Activated T-helper 2 cell treated with anti-CD3 and anti-CD28 coated beads, Interferon-gamma antibody, Interleukin-2, Interleukin-4, amounts not matched to agents 10 μg/mL and 5 μg/mL and 100 μg/mL, durations not matched to agents 14 hours and 24 hours and 36 hours (primary cell): ENCODE measurements at places on chromosomes 3 and 15. TPM values are rescaled to one million over a fixed set of nuclear protein-coding genes. Genes with fewer than 3 reads are reported as not detected.

The GPR62 gene
- total RNA-seq, result not detected in 2 replicates

The ATG7 gene
- total RNA-seq, result 44.1 and 45.2 TPM in 2 replicates

The SPSB4 gene
- total RNA-seq, result not detected in 2 replicates

GRCh38 chr3:150302246-150302645, 105.9 kb upstream of the TSC22D2 start:
- H3K4me3 ChIP-seq, result no peak overlapping the region
- no peak overlapping the region for H3K27ac ChIP-seq
- DNase-seq, result no peak
- no peaks in the 10 kb centered on the region for H3K36me3 ChIP-seq
- H3K4me1 ChIP-seq, result no peaks in the 10 kb centered on the region

DNA sequence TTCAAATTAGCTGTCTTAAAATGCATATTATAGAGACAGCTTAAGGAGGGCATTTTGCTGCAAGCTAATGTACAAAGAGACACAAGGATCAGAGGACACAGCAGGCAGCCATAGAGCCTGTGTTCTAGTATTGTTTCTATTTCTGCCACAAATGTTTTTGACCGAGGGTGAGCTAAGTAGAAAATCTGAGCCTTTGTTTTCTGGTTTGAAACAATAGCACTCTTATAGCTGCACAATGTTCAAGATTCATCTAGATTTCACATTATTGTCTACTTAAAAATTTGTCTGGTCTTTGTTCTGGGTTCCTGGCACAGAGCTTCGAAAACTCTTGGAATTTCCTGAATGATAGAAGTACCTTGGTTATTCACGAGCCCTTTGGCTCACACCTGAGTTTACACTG, 40.0 kb upstream of the TUSC7 start:
- no peaks in the 10 kb centered on the region for H3K4me1 ChIP-seq
- H3K36me3 ChIP-seq, result no peaks in the 10 kb centered on the region
- H3K4me3 ChIP-seq, result no peak overlapping the region
- no peak overlapping the region for H3K27ac ChIP-seq

The ACP3 gene
- total RNA-seq, result not detected in 2 replicates

The ELL3 gene
- 1.0 and 1.3 TPM in 2 replicates for total RNA-seq

DNA sequence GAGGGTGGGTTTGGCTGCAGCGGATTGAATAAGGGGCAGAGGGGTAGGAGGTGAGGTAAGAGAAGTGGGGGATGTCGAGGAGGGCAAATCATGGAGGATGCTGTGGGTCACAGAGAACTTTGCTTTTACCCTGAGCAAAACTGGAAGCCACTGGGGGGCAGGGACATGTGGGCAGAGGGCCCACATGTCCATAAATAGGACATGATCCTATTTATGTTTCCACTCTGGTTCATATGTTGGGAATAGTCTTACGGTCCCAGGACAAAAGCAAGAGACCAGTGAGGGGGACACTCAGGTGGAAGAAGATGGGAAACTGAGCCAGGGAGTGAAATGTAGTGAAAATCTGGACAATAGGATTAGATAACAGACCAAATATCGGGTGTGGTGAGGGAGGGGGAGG, 85.5 kb upstream of the MRPS22 start:
- peaks cover 26% of the 10 kb centered on the region for H3K27me3 ChIP-seq
- H3K36me3 ChIP-seq, result no peaks in the 10 kb centered on the region
- H3K4me3 ChIP-seq, result no peak overlapping the region
- DNase-seq, result no peak
- H3K27ac ChIP-seq, result no peak overlapping the region

GRCh38 chr15:68650901-68651709, 72.3 kb downstream of the CORO2B start:
- peak; percentile 22 for DNase-seq
- no peak overlapping the region for H3K4me3 ChIP-seq
- H3K27ac ChIP-seq, result no peak overlapping the region
- H3K36me3 ChIP-seq, result no peaks in the 10 kb centered on the region
- H3K4me1 ChIP-seq, result no peaks in the 10 kb centered on the region

DNA sequence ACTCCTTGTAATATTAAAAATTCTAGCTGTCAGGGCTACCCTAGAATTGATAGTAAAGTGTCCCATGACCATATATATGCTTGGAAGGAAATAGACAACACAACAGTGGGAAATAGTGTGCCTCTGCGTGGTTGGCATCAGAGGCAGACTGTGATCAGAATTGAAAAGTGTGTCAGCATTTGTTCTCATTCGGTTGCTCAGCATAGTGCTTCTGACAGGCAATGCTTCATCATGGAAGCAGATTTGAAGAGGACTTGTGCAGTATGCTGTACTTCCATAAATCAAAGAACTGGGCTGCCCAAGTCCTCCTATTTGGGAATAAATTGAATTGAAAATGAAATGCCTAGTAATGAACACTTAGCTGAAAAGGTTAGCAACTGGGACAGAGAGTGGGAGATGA, 435.7 kb downstream of the DIPK2A start:
- DNase-seq, result no peak
- no peaks in the 10 kb centered on the region for H3K36me3 ChIP-seq
- H3K4me3 ChIP-seq, result no peak overlapping the region
- no peak overlapping the region for H3K27ac ChIP-seq

The C3orf20 gene
- 0.07 and 0.16 TPM in 2 replicates for total RNA-seq

- H3K27me3 ChIP-seq, result peaks cover 25% of the 10 kb centered on the region
- peaks cover 10% of the 10 kb centered on the region for H3K4me1 ChIP-seq
- H3K27ac ChIP-seq, result no peak overlapping the region
- no peak overlapping the region for H3K4me3 ChIP-seq
- DNase-seq, result no peak
- H3K36me3 ChIP-seq, result no peaks in the 10 kb centered on the region
Observed at GRCh38 chr3:127730171-127730570, 57.4 kb downstream of the ABTB1 start.

DNA sequence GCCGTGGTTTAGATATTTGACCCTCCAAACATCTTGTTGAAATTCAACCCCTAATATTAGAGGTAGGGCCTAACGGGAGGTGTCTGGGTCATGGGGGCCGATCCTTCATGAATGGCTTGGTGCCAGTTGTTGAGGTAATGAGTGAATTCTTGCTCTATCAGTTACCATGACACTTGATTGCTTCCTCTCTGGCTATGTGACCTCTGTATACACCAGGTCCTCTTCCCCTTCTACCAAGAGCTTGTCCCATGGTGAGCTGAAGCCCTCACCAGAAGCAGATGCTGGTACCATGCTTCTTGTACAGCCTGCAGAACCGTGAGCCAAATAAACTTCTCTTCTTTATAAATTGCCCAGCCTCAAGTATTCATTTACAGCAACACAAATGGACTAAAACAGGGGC, 41.8 kb upstream of the TIPARP start:
- no peak overlapping the region for H3K27ac ChIP-seq
- no peaks in the 10 kb centered on the region for H3K36me3 ChIP-seq
- no peak for DNase-seq
- H3K4me3 ChIP-seq, result no peak overlapping the region
- H3K4me1 ChIP-seq, result no peaks in the 10 kb centered on the region
- H3K27me3 ChIP-seq, result peaks cover 1% of the 10 kb centered on the region

DNA sequence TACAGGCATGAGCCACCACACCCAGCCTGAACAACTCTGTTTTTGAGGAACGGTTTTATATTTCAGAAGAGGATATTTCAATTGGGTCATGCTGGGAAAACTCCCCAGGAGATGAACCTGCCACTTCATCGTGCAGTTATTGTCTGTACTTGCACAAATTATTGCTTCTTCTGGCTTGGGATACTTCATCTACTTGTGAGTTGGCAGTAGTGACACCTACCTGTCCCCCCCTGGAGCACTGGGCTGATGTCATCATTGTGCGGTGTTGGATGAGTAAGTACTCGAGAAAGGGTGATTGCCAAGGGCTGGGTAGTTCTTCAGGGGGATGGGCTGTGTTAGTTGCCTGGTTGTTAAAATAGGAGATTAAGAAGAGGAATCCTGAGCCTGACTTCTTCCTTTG, 85.1 kb upstream of the SAMMSON start:
- H3K4me3 ChIP-seq, result no peak overlapping the region
- no peaks in the 10 kb centered on the region for H3K4me1 ChIP-seq
- DNase-seq, result no peak
- H3K27me3 ChIP-seq, result no peaks in the 10 kb centered on the region
- H3K36me3 ChIP-seq, result no peaks in the 10 kb centered on the region

The CPLX3 gene
- 0.16 TPM in 1 of 2 replicates, not detected in the other for total RNA-seq
